ENCODE measurements at places on chromosomes 3 and 15. TPM values are rescaled to one million over a fixed set of nuclear protein-coding genes. Genes with fewer than 3 reads are reported as not detected.

The SPTSSB gene
- not detected for total RNA-seq

The PTPRG gene
- total RNA-seq, result 4.4 TPM

The ISL2 gene
- 1.3 TPM for total RNA-seq

The BTLA gene
- total RNA-seq, result 39.4 TPM

The RAB8B gene
- 149 TPM for total RNA-seq

Measured in activated T-helper 1 cell treated with anti-CD3 and anti-CD28 coated beads, Interleukin-12 subunit alpha, Interleukin-12 subunit beta, Interleukin-2, Interleukin-4 antibody, amounts not matched to agents 30 ng/mL and 10 ng/mL and 1 ng/mL, durations not matched to agents 14 hours and 24 hours and 36 hours (primary cell).